ENCODE measurements at places on chromosomes 6 and 20.

GRCh38 chr6:47669684-47670513 lies 28.5 kb upstream of the ADGRF4 start:
- DNase-seq, result no peak

DNA sequence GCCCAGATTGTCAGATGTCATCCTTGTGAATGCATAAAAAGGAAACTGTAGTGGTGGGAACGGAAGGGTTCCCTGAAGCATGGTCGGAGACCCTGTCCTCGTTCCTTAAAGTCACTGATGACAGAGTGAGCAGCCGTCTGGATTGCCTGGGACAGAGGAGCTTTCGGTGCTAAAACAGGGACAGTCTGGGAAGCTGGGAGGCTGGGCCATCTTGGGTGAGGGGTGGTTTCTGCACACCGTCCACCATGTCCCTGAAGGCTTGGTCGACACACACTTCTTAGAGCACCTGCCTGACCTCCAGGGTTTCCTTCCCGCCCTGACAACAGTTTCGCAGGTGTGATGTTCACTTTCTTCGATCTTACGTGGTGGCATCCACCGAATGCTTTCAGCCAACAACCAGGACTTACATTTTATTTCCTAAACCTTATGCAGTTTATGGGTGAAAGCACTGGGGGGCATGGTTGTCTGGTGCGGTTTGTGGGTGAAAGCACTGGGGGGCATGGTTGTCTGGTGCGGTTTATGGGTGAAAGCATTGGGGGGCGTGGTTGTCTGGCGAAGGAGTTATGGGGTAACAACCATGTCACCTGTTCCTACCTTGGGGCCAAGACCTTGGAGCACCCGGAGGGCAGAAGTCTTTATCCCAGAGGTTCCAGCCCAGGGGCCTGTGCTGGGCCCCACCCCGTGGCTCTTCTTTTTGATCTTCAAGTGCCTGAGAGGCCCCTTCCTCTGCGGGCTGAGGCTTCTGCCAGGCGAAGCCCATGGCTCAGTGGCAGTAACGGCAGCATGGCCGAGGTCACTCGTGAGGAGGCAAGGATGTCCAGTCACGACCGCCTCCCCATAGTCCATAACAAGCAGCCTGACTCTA lies 81.7 kb upstream of the FRMD1 start:
- DNase-seq, result no peak

DNA sequence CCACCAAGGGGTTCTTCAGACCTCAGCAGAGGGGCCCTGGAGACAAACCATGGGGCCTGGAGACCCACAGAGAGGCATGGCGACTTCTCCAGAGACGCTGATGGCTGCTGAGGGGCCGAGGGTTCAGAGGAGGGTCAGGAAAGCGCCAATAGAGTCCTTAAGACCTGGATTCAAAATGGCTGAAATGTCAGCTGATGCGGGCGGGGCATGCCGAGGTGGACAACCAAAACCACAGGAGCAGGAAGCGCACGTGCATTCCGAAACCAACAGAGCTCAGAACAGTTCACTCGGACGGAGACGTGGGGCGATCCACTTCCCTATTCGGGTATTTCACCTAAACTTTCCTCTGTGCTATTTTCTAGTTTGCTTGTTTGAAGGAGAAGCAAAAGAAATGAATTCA lies 99.9 kb upstream of the RIN2 start:
- no peak for DNase-seq

- no peak for DNase-seq
Observed at GRCh38 chr6:62808565-62809293, 402.5 kb upstream of the FKBP1C start.

- no peak for DNase-seq
Observed at GRCh38 chr20:17925141-17925939, 43.3 kb downstream of the SNX5 start.

Measured in HS-5 (cell line).